Uterus (tissue), 4 donors: ENCODE measurements at places on chromosomes 4 and X. TPM values are rescaled to one million over a fixed set of nuclear protein-coding genes. Genes with fewer than 3 reads are reported as not detected.

DNA sequence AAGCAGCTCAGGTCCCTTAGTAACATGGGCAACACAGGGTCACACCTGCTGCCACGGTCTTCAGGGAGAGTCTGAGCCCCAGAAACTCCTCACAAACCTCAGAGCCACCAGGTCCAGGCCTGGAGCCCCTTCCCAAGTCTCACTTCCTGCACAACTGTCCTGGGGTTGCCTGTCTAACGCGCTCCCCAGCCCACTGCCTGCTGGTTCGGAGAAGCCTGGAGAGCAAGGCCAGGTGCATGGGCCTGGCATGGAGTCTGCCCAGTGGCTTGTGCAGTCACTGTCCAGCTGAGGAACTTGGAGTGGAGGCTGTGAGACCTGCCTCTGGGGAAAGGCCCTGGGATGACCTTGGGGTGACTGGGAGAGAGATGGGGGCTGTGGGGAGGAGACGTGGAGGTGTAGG lies 28.0 kb downstream of the FAM53A start:
- no peak for DNase-seq
- H3K27me3 ChIP-seq = no peaks in the 10 kb centered on the region
- no peak overlapping the region for H3K4me3 ChIP-seq
- no peak overlapping the region for H3K27ac ChIP-seq

DNA sequence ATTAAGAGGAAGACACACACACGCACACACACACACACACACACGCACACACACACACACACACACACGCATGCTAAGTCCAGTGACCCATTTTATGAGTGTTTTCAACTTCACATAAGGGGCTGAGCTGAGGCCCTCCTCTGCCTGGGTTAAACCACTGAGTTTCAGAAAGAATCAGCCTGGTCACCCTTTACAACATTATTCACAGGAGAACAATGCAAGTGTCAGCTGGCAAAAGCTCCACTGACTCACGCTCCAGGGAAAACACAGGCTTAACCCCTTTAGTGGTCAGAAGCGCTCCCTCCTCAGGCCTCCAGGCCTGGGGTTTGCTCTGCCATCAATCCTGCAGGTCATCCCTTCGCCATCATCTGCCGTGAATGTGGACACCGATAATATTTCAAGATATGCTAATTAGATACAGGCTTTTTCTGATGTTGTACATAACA lies 46.9 kb downstream of the ACOX3 start:
- H3K4me1 ChIP-seq = peaks cover 14% of the 10 kb centered on the region
- peak overlapping the region; percentile 77 for H3K27ac ChIP-seq
- no peaks in the 10 kb centered on the region for H3K27me3 ChIP-seq
- no peaks in the 10 kb centered on the region for H3K36me3 ChIP-seq

The FHIP1A gene
- total RNA-seq = 2.6 TPM

The SOD3 gene
- total RNA-seq = 75.0 TPM

DNA sequence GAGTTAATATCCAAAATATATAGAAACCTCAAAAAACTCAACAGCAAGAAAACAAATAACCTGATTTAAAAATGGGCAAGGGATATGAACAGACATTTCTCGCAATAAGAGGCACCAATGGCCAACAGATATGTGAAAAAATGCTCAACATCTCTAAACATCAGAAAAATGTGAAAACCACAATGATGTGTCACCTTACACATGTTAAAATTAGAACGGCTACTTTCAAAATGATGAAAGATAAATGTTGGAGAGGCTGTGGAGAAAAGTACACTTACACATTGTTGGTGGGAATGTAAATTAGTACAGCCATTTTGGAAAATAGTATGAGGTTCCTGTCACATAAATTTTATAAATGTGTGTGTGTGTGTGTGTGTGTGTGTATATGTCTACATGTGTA lies 731.3 kb downstream of the DMD start:
- H3K27me3 ChIP-seq = no peaks in the 10 kb centered on the region
- H3K4me3 ChIP-seq = no peak overlapping the region
- no peaks in the 10 kb centered on the region for H3K4me1 ChIP-seq

DNA sequence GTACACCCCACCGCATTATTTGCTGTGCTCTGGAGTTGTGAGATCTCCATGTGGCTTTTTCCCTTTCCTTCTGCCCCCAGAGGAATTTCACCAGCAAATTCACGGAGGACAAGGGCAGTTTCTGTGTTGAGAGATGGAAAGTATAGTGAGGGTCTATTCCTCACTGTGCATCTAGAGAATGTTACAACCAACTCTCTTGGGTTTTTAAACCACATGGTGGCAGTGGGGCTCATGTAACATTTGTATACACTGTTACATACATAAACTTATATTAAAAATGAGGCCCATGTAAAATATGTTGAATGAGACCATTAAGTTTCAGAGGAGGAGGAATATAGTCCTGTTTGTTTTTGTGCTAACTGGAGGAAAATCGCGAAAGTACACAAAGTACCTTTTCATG lies 909 bp upstream of the PRKG2 start:
- H3K4me1 ChIP-seq = peaks cover 5% of the 10 kb centered on the region
- no peaks in the 10 kb centered on the region for H3K27me3 ChIP-seq
- no peak overlapping the region for H3K4me3 ChIP-seq
- DNase-seq = no peak

The FAM156A gene
- total RNA-seq = 30.6 TPM

The MID1 gene
- total RNA-seq = 29.2 TPM

DNA sequence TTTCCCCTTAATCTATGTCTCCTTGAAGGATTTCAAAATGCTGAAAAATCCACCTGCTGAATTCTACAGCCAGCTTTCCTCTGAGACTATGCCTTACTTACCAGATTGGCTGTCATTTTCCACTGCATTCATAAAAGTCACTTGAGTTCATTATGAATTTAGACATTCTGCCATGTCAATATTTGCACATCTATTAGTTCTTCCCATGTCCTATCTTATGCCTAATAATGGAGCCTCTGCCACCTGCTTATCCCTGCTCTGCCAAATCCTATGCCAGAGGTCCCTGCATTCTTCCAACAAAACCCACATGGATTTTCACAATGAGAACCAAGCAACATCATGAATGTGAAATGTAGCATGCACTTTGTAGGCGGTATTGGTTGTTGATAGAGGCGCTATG lies 42.6 kb downstream of the GASK1B start:
- H3K36me3 ChIP-seq = no peaks in the 10 kb centered on the region
- H3K27me3 ChIP-seq = no peaks in the 10 kb centered on the region
- no peak for DNase-seq

GRCh38 chrX:106912864-106913263 lies 7.3 kb upstream of the CLDN2 start:
- H3K4me3 ChIP-seq = no peak overlapping the region
- no peaks in the 10 kb centered on the region for H3K36me3 ChIP-seq
- H3K27ac ChIP-seq = no peak overlapping the region
- no peaks in the 10 kb centered on the region for H3K27me3 ChIP-seq
- H3K4me1 ChIP-seq = no peaks in the 10 kb centered on the region

DNA sequence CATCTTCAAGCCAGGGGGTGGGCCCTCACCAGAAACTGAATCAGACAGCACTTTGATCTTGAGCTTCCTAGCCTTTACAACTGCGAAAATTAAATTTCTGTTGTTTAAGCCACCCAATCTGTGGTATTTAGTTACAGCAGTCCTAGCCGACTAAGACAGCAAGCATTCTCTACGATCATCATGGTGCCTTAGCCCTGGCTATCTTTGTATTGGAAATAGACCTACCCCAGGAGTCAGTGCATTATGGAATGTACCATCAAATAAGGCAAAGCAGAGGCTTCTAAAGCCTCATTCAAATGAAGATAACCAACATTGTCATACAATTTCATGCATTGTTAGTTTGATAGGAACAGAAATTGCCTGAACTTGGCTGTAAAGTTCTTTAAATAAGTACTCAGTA lies 75.0 kb downstream of the PARM1 start:
- H3K4me1 ChIP-seq = no peaks in the 10 kb centered on the region
- H3K4me3 ChIP-seq = no peak overlapping the region
- H3K27ac ChIP-seq = no peak overlapping the region
- no peak for DNase-seq

DNA sequence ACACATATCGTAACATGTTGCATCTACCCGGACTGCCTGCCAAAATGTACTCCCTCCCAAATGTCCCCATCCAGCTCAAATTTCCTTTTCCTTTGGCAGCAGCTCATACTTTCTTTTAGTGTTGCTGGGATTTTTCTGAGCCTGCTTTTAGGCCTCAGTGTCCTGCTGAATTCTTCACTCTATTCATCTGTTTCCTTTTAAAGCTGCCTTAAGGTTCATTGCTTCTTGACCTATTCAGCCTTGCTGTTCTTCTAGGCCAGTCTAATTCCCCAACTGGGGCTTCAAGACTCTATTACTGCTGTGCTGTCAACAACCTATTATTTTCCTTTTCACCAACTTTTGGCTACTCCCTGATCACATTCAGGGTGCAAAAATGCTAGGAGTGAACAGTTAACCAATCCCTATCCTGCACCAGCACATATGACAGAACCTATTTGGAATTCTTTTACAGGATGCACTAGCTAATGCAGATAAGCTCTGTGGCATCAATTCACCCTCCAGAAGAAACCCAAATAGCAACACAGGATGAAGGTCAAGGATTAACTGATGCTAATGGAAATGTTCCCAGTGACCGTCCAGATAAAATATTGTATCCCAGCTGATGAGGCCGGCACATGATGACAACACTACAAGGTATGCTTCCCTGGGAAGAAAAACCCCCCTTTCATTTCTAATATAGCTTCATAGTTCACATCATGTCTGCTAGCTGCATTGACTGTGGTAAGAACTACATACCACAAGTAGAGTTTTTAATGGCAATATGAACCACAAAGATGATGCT lies 114.7 kb upstream of the TTC29 start:
- no peaks in the 10 kb centered on the region for H3K36me3 ChIP-seq
- DNase-seq = peak; percentile 22
- H3K27ac ChIP-seq = no peak overlapping the region
- H3K4me3 ChIP-seq = no peak overlapping the region

GRCh38 chrX:154097589-154098541 lies at the start of gene MECP2:
TSS of gene MECP2 (minus strand) at chrX:154097717.
- peak within 1 kb of the TSS; percentile 84 for H3K4me3 ChIP-seq
- H3K4me1 ChIP-seq = peaks cover 3% of the 10 kb centered on the region
- no peaks in the 10 kb centered on the region for H3K27me3 ChIP-seq
- peak within 1 kb of the TSS; percentile 100 for H3K27ac ChIP-seq
- peak; percentile 93 for DNase-seq
- H3K36me3 ChIP-seq = no peaks in the 10 kb centered on the region

GRCh38 chr4:1246111-1246881 lies 2.6 kb downstream of the CTBP1 start:
- no peaks in the 10 kb centered on the region for H3K27me3 ChIP-seq
- no peaks in the 10 kb centered on the region for H3K36me3 ChIP-seq
- H3K27ac ChIP-seq = peak overlapping the region; percentile 95
- H3K4me1 ChIP-seq = peaks cover 53% of the 10 kb centered on the region
- no peak overlapping the region for H3K4me3 ChIP-seq

- no peak for DNase-seq
- H3K4me3 ChIP-seq = no peak overlapping the region
- H3K4me1 ChIP-seq = no peaks in the 10 kb centered on the region
- no peaks in the 10 kb centered on the region for H3K36me3 ChIP-seq
- H3K27me3 ChIP-seq = no peaks in the 10 kb centered on the region
- H3K27ac ChIP-seq = no peak overlapping the region
Observed at GRCh38 chrX:134528960-134529359, 69.0 kb downstream of the HPRT1 start.

The NAP1L3 gene
- total RNA-seq = 5.4 TPM

DNA sequence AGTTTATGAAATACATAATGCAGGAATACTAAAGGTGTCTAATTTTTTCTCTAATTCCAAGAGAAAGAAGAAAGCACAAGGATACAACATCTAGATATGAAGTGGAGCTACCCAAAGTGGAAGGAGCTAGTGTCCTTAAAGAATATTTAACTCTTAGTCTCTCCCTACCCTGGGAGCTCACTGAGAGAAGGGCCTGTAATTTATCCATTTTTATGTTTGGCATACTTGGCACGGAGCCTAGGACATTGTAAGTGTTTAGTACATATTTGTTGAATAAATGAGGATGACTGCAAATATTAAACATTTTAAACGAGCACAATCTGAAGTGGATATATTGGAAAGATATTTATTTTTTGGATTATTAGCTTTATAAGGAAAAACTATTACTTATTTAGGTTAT lies 674.8 kb downstream of the IQCM start:
- DNase-seq = no peak
- H3K27ac ChIP-seq = no peak overlapping the region
- H3K36me3 ChIP-seq = no peaks in the 10 kb centered on the region

GRCh38 chrX:81120936-81121371 lies 80.8 kb downstream of the HMGN5 start:
- DNase-seq = peak; percentile 22
- peaks cover 6% of the 10 kb centered on the region for H3K27me3 ChIP-seq
- H3K36me3 ChIP-seq = no peaks in the 10 kb centered on the region
- peak overlapping the region; percentile 70 for H3K27ac ChIP-seq

DNA sequence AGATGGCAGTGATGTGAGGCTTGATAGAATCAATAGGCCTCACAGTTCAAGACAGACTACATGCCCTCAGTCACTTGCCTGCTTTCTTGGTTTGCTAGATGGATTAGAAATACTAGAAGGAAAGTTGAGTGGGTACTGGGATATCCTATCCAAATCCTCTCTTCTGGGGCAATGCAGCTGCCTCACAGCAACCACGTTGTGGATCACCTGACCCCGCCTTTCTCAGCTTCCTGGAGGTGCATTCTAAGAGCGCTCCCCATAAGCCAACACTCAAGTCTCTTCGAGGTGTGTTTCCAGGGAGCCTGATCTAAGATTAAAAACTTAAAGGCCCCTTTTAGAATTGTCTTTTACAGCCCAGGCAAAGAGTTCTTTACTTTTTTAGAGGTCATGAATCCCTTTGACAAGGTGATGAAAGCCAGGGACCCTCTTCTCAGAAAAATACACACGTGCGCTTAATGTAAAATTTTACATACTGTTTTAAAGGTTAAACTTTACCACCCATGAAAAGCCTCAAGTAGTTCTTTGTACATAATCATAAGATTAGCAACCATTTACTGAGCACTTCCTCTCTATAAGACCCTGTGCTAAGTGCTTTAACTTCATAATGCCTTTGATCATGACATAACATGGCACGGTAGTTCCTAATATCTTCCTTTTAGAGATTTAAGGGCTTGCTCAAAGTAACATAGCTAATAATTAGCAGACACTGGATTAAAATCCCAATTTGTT lies 840 bp upstream of the RPL34 start:
- peak overlapping the region; percentile 76 for H3K4me3 ChIP-seq
- DNase-seq = no peak
- H3K27me3 ChIP-seq = no peaks in the 10 kb centered on the region
- no peaks in the 10 kb centered on the region for H3K36me3 ChIP-seq

The GSX2 gene
- not detected for total RNA-seq

DNA sequence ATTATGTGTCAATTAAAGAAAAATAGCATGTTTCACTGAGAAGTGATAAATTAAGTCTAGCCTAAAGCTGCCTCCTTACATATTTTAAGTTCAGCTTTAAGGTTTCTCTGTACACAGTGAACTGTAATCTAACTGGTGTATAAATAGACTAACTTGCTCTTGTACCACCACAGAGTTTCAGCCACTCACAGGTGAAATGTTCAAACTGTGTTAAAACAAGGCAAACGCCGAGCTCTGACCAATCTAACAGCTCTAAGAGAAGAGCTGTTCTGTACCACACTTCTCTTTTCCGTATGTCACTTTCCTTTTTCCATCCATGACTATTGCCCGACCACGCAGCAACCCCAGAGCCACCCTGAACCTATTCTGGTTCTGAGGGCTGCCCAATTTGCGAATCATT lies 64.5 kb downstream of the DCHS2 start:
- H3K27ac ChIP-seq = peak overlapping the region; percentile 24
- no peaks in the 10 kb centered on the region for H3K27me3 ChIP-seq
- no peaks in the 10 kb centered on the region for H3K36me3 ChIP-seq
- H3K4me3 ChIP-seq = no peak overlapping the region

GRCh38 chr4:22884157-22884556 lies 191.4 kb downstream of the GBA3 start:
- no peak overlapping the region for H3K27ac ChIP-seq
- H3K4me3 ChIP-seq = no peak overlapping the region
- H3K4me1 ChIP-seq = no peaks in the 10 kb centered on the region
- no peaks in the 10 kb centered on the region for H3K36me3 ChIP-seq
